Psoas muscle (tissue), 8 donors: ENCODE measurements at places on chromosomes 12 and 14. TPM values are rescaled to one million over a fixed set of nuclear protein-coding genes. Genes with fewer than 3 reads are reported as not detected.

Gene AICDA
- 0.04 TPM for polyA plus RNA-seq

Gene APEX1
- 90.0 TPM for polyA plus RNA-seq

Gene LALBA
- polyA plus RNA-seq = not detected

GRCh38 chr12:67630373-67631088 is 18.0 kb upstream of the DYRK2 start:
- DNase-seq = no peak

- no peak for DNase-seq
Observed at GRCh38 chr12:97446895-97447294, 15.7 kb upstream of the RMST start.

- no peak for DNase-seq
Observed at GRCh38 chr14:60093606-60094005, 1.9 kb downstream of the PCNX4 start.

DNA sequence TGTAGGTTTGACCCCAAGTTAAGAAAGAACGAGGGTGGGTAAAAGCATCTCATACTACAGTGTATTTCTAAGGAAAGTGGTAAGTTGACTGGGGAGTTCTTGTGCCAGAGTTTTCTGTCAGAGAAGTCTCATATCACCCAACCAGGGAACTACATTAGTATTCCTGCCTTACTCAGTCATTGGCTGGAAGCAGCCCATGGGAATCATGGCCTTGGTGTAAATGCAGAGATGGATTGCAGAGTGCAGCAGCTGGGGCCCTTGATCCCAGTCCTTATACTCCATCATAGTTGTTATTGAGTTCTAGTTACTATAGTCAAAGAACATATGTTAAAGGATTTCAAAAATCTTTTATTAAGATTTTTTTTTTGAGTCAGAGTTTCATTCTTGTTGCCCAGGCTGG is 105.8 kb downstream of the MNAT1 start:
- no peak for DNase-seq

DNA sequence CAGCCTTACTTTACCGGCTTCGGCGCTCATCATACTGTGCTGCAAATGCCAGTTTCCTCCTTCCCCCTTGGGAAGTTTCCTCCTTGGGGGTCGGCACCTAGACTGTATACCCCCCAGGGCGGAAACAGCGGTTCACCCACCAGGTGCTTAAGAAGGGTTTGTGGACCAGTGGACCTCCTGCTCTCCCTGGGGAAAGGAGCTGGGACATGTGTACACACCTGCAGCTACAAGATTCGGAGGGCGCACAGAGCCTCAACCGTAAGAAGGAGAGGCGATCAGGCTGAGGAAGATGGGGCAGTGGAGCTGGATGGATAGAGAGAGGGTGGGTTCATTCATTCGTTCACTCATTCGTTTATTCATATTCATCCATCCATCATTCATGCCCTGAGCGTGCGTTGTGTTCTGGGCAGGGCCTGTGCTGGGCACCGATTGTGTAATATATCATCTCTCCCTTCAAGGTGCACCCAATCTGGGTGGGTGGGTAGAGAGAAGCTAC is 717 bp upstream of the ZNF839 start:
- no peak for DNase-seq

GRCh38 chr14:98665007-98665406 is 607.0 kb downstream of the BCL11B start:
- DNase-seq = no peak
